ENCODE measurements at places on chromosomes 1 and 21. TPM values are rescaled to one million over a fixed set of nuclear protein-coding genes. Genes with fewer than 3 reads are reported as not detected.

GRCh38 chr1:111199881-111200801, at the start of gene DENND2D:
Gene DENND2D, minus strand, starts transcription at chr1:111200646. Its CDS starts 187 bp downstream, at chr1:111200459.
- no peak for DNase-seq

- no peak for DNase-seq
Observed at GRCh38 chr1:26921126-26921539, 410 bp upstream of the NUDC start.

CRABP2 gene
- 209 TPM for total RNA-seq

DNA sequence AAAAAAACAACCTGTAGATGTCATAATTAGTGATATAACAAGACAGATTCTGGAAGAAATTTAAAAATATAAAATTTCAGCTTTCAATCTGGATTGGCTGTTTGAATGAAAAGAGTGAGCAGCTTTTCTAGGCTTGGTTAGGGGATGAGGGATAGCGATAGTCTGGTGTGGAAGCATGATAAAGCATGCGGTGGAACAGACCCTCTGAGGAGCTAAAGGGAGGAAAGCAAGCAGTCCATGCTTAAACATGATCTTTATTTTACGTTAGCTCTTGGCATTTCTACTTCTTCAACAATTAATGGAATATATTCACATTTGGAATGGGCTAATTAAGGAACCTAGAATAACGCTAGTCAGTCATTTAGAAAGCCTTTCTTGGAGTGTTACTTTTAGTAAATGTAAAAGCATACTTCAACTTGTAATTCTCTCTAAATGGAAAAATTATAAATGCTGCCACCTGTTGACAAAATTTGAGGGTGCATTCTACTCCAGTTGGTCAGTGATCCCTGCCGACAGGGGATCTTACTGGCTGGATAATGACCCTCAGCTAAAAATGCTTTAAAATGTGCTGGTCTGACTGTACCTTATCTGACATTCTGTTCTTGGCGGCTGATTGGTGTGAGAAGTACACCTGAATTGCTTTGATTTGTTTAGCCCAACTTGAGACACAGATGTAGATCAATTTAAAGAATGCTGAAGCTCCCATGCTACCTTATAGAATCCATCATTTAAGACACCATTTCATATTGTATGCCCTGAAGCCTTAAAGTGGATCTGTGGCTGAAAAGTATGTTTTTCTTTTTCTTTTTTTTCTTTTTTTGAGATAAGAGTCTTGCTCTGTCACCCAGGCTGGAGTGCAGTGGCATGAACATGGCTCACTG, 61.2 kb downstream of the AK4 start:
- peak; percentile 31 for DNase-seq

DNA sequence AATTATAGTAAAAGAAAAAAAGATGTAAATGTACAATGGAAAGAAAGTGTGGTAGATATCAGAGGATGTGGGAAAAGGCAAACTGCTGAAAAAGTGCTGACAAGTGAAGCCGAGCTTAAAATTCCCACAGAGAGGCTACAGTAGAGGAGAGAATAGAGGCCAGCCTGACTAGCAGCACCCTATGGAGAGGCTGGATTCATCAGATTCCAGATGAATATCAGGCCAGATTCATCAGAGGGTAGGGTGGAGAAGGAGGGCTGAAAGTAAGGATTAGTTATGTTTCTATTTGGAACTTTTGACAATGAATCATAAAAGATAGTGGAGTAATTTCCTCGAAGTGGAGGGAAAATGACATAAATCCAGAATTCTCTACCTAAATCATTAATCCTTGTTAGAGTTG, 60.4 kb upstream of the NEK7 start:
- no peak for DNase-seq

- peak; percentile 21 for DNase-seq
Observed at GRCh38 chr1:170765712-170766330, 101.9 kb downstream of the PRRX1 start.

DNA sequence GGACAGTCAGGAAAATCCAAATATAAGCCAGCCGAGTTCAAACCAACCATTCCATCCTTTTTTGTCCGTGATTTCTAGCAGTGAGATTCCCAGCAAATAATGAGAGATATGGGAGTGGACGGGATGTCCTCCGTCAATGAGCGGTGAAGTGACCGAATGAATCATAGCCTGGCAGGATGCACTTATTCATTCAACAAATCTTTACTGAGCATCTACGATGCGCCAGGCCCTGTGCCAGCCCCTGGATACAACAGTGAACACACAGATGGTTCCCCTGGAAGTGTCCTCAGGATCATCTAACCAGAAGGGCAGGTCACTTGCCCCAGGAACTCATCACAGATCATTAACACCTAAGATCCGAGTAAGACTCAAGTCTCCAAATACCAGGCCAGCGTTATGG, 8.2 kb upstream of the PLEKHA6 start:
- DNase-seq, result no peak

CA6 gene
- not detected for total RNA-seq

DNA sequence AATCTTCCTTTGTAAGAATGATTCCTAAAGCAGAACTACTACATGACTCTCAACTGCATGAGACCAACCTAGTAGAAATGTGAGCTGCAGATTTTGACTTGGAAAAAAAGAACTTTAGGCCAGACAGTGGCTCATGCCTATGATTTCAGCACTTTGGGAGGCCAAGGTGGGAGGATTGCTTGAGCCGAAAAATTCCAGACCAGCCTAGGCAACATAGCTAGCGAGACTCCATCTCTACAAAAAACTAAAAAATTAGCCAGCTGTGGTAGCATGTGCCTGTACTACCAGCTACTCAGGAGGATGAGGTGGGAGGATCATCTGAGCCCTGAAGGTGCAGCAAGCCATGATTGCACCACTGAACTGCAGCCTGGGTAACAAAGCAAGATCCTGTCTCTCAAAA, 24.7 kb upstream of the ITLN2 start:
- no peak for DNase-seq

MANEAL gene
- total RNA-seq, result 17.3 TPM

DNA sequence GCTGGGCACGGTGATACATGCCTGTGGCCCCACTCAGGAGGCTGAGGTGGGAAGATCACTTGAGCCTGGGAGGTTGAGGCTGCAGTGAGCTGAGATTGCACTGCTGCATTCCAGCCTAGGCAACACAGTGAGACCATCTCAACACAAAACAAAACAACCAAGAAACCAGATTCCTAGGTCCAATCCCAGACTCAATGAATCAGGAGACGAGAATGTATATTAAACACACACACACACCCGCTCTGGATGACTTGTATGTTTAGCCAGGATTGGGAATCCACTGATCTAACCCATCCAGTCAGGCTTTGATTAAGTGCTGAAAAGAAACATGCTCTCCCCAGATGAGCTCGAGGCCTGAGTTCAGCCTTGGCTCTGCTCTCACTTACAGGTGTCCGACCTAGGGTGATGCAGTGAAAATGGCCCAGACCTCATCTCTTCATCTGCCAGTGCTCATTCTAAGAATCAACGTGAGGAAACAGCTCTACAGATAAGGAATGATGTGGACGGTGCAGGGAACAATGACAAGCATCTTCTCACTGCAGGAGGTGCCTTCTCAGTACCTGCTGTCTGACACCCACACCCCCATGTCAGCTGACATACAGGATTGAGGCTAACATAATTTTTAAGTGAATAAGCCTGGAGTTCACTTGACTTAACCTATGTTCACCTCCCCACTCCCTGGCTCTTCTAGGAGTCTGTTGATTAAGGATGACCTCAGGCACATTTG, 15.3 kb upstream of the SRSF4 start:
- no peak for DNase-seq

ADGRB2 gene
- 10.1 TPM for total RNA-seq

ASCL5 gene
- 0.15 TPM for total RNA-seq

DNA sequence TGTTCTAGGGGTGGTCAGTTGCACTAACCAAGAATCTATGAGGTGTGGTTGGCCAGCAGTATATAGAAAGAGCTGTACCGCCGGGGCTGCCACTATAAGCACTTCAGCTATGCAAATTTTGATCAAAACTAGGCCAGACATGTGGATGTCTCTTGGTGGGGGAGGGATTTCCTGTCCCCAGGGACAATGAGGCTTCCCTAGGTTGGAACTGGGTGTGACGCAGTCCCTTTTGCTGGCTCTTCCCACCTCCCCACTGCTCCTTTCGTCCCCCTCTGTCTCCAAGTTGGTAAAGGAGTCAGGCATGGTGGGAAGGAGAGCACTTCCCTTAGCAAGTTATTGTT, 13.6 kb downstream of the SDCCAG8 start:
- no peak for DNase-seq

ADIPOR1 gene
- total RNA-seq, result 89.8 TPM

GRCh38 chr1:229027158-229027557, 243.8 kb upstream of the RAB4A start:
- DNase-seq, result no peak

DNA sequence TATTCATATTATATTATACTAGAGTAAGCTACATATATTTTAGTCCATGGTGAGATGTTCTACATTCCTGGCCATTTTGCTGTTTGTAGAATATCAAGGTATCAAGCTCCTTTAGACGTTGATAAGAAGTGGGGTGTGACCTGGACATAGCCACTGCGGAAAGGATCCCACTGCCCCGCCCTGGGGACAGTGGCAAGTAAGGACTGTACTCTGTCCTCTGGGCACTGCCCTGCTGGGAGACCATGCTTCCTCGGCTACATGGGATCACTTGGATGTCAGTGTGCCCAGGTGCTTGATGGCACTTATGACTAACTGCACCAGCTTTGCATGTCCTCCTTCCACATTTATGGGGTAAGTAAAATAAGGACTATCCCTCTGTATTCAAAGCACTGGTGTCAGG, 46.3 kb upstream of the NTPCR start:
- no peak for DNase-seq

GRCh38 chr1:19179597-19180264, 30.3 kb downstream of the UBR4 start:
- peak; percentile 3 for DNase-seq

LIN28A gene
- 1.4 TPM for total RNA-seq

DNA sequence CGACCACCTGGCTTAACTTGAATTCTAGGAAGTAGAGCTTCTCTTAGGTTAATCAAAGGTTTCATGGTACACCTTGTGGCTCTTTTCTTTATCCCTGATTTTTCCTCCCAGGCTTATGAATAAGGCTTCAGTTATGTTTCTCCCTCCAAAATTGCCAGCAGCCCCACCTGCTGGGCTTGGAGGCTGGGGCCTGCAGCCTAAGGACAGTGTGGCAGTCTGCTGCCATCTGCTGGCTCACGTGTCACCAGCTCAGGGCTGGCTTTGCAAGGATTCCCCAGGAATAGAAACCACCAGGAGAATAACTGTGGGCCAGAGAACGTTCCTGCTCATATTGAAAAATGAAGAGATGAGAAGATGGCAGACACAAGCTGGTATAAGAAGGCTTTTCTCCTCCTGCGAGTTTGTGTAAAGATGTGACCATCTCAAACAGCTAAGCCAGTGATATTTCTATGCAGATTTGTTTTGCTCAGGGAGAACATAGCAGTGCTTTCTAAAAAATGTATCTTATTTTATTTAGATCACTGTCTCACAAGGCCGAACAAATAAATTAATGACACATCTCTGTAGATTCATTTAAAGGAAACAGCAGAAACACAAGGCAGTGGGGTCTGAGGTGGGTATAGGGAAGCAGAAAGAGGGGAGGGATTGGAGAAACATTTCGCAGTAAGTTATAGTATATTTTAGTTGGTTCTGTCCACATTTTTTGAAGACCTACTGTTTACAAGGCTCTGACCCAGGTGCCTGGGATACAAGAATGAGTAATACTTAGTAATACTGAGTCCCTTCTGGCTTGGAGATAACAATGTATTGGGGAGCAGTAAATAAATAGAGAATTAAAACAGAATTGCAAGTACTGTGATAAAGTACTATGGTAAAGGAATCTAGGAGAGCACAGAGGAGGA, 291.1 kb upstream of the SGIP1 start:
- peak; percentile 82 for DNase-seq

GRCh38 chr1:164635803-164636731, 77.1 kb downstream of the PBX1 start:
- no peak for DNase-seq

GRCh38 chr1:157390651-157391050, 161.7 kb downstream of the FCRL5 start:
- no peak for DNase-seq

DNA sequence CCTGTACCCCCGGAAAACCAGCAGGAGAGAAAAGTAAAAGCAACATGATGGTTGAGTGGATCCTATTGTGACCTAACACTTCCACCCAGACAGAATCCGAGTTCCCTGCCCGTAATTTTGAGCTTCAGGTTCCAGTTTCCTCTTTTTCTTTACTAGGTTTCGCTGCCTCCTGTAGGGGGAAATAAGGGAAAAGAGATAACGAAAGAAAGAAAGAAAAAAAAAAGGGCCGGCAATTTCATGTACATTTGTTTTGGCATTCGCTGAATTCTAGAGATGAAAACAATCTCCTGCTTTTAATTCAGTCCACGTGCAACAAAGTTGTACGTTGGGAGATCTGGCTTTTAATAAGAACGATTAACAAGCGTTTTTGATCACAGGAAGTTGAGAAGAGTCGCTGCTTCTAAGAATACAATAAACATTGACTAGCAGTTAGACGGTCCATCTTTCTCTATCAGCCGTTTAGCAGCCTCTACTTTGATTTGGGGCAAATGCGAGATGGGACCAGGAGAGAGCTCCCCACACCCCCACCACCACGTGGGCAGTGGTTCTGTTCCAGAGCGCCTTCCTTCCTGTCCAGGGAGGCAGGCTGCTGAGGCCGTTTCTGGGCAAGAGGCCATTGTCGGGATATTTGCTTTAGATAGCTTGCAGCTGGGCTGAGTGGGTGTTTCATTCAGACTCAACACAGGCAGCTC, 155.9 kb upstream of the RUNX1 start:
- no peak for DNase-seq

DNA sequence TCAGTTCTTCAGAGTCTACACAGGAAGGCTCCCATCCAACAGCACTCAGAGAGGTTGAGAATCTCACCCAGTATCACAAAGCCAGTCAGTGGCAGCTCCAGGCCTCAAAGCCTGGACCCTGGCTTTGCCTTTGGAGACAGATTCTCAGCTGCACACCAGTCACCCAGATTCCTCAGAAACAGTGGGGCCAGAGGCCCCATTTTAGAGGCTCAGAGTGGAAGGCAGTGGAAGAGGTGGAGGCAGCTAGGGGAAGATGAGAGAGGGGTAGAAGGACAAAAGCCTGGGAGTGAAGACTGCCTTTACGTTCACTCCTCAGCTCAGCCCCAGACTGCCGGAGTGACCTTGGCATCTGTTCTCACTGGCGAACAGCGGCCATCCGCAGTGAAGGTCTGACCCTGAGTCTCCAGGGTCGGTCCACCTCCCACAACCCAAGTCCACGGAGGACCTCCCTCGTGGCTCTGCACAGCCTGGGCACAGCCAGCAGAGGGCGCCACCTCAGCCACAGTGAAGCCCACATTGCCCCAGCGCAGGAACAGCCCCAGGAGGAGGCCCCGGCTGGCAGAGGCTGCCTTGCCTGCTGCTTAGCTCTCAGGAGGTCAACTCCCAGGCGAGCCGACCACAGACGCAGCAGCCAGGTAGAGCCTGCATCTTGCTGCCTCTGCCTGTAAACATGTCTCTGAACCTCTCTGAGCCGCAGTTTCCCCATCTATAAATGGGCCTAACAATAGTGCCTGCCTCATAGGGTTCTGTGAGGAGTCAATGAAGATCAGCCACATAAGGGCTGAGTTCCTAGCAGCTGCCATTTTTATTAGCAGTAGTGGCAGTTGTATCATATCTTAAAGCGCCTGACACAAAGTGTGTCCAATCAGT, 5.9 kb upstream of the FNDC5 start:
- DNase-seq, result peak; percentile 28

- peak; percentile 89 for DNase-seq
Observed at GRCh38 chr1:230084408-230085177, 17.6 kb downstream of the GALNT2 start.

- no peak for DNase-seq
Observed at GRCh38 chr1:157819896-157820295, at the start of gene FCRL1. Gene FCRL1, minus strand, starts transcription at chr1:157820120. Its CDS starts 83 bp downstream, at chr1:157820037.

Measured in HCT116 (cell line).